Articular chondrocyte of knee joint (primary cell): ENCODE measurements at places on chromosomes 7 and 10. TPM values are rescaled to one million over a fixed set of nuclear protein-coding genes. Genes with fewer than 3 reads are reported as not detected.

TMEM26 gene
- total RNA-seq = 11.8 and 12.0 TPM in 2 replicates

RAB19 gene
- total RNA-seq = 0.22 TPM in 1 of 2 replicates, not detected in the other

KCNIP2 gene
- 1.0 and 1.1 TPM in 2 replicates for total RNA-seq

MBL2 gene
- not detected in 2 replicates for total RNA-seq

GLI3 gene
- total RNA-seq = 20.2 and 25.5 TPM in 2 replicates

TTYH3 gene
- total RNA-seq = 12.6 and 16.6 TPM in 2 replicates

MCM10 gene
- total RNA-seq = 3.1 and 4.1 TPM in 2 replicates

CYP3A4 gene
- total RNA-seq = not detected in 2 replicates

IQUB gene
- total RNA-seq = 1.2 and 1.6 TPM in 2 replicates

PON1 gene
- under 0.01 TPM in 1 of 2 replicates, not detected in the other for total RNA-seq

SFRP4 gene
- total RNA-seq = 18.7 and 59.5 TPM in 2 replicates

PDCD11 gene
- total RNA-seq = 23.8 and 26.5 TPM in 2 replicates

TSPAN12 gene
- total RNA-seq = 3.1 and 3.4 TPM in 2 replicates

EPHB6 gene
- 0.32 and 0.91 TPM in 2 replicates for total RNA-seq

FAM180A gene
- total RNA-seq = 53.3 and 53.4 TPM in 2 replicates

OR2A1 gene
- 0.32 and 0.39 TPM in 2 replicates for total RNA-seq

HTRA1 gene
- total RNA-seq = 211 and 270 TPM in 2 replicates

FIGNL1 gene
- 10.8 TPM in 2 replicates for total RNA-seq

CAMK2B gene
- total RNA-seq = 0.26 and 0.54 TPM in 2 replicates

SCIN gene
- total RNA-seq = 1.6 and 3.6 TPM in 2 replicates

SFXN2 gene
- total RNA-seq = 2.7 and 5.4 TPM in 2 replicates

NCF1 gene
- total RNA-seq = not detected in 2 replicates

CLCN1 gene
- total RNA-seq = not detected in 2 replicates

DNAH11 gene
- 0.39 and 1.3 TPM in 2 replicates for total RNA-seq

WNT16 gene
- total RNA-seq = under 0.01 TPM in 2 replicates

MOGAT3 gene
- not detected in 2 replicates for total RNA-seq
